ENCODE measurements at places on chromosomes 4 and X. TPM values are rescaled to one million over a fixed set of nuclear protein-coding genes. Genes with fewer than 3 reads are reported as not detected.

KLHL2 gene
- 16.4 TPM for total RNA-seq

- no peaks in the 10 kb centered on the region for H3K27me3 ChIP-seq
- peak overlapping the region; percentile 15 for H3K27ac ChIP-seq
- no peak overlapping the region for H3K4me3 ChIP-seq
Measured at GRCh38 chr4:87101543-87102199, 118.7 kb downstream of the KLHL8 start.

DNA sequence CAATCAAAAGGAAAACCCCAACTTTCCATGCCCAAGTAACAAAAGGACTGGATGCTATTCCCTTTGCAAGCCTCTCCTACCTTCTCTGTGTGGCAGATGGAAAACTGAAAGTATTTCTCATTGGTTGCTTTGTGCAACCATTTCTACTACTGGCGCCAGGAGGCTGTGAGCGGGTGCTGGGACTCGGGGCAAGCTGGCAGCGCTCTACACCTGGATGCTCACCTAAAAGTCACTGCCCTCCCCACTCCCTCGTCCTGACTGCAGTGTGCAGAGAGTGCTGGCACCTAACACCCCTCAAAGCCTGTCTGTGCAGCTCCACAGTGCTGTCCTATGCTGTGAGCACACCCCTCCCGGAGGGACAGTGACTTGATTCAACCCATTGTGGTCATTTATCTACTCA, 54.2 kb upstream of the STS start:
- no peaks in the 10 kb centered on the region for H3K27me3 ChIP-seq
- no peaks in the 10 kb centered on the region for H3K4me1 ChIP-seq
- H3K27ac ChIP-seq = no peak overlapping the region
- no peak overlapping the region for H3K4me3 ChIP-seq
- H3K36me3 ChIP-seq = no peaks in the 10 kb centered on the region

MAGEC2 gene
- total RNA-seq = not detected

PNMA6A gene
- 0.32 TPM for total RNA-seq

KDR gene
- 5.4 TPM for total RNA-seq

DNA sequence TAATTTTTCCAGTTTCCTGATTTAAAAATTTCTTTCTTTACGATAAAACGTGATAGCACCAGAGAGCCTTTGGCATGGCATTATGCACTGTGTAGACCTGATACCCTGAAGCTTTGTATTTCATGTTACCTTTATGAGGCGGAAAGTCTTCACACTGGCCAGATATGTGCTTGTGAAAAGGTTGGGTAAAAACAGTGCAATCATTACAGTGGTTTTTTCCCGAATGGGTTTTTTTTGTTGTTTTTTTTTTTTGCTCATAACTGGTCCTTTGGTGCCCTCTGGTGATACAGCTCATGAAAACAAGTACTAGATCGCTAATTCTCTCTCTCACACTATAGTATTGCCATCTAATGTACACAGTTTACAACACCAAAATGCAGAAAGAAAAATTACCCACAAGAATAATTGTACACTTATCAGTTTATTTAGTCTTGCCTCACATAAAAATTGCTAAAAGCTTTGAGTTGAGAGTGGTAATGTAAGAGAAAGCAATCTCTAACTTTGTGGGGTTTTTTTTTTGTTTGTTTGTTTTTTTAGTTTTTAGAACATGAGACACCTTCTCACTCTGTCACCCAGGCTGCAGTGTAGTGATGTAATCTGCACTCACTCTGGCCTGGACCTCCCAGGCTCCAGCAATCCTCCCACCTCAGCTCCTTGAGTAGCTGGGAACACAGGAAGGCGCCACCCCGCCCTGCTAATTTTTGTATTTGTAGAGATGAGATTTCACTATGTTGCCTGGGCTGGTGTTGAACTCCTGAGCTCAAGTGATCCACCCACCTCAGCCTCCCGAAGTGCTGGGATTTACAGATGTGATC, 21.3 kb downstream of the SPCS3 start:
- no peaks in the 10 kb centered on the region for H3K36me3 ChIP-seq
- no peaks in the 10 kb centered on the region for H3K27me3 ChIP-seq
- H3K4me3 ChIP-seq = no peak overlapping the region
- no peak for DNase-seq
- H3K27ac ChIP-seq = no peak overlapping the region

DNA sequence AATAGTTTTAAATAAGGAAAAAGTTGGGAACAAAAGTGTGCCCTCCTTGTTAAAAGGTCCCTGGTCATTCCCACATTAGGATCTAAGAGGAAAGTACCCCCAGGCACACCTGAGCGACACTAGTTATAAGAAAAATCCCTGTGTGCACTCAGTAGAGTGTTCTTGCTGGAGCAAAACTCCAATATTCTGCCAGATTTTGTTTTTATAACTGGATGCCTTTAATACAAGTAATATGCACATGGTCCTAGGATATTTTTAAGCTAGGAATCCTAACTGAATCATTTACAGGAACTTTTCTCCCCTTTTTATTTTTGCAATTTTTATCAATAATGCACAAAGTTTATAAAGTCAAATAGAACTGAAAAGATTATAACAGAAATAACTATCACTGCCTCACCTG, 68.6 kb downstream of the BEND4 start:
- no peak overlapping the region for H3K27ac ChIP-seq
- DNase-seq = no peak
- H3K4me1 ChIP-seq = no peaks in the 10 kb centered on the region
- H3K36me3 ChIP-seq = peaks cover 28% of the 10 kb centered on the region
- no peak overlapping the region for H3K4me3 ChIP-seq

TLL1 gene
- 6.8 TPM for total RNA-seq

- no peaks in the 10 kb centered on the region for H3K27me3 ChIP-seq
- no peak for DNase-seq
- H3K27ac ChIP-seq = no peak overlapping the region
- H3K4me3 ChIP-seq = no peak overlapping the region
- H3K36me3 ChIP-seq = no peaks in the 10 kb centered on the region
Measured at GRCh38 chrX:110389570-110389969, 30.9 kb downstream of the RTL9 start.

EGF gene
- 1.5 TPM for total RNA-seq

MAGEE2 gene
- not detected for total RNA-seq

CLDN2 gene
- 0.17 TPM for total RNA-seq

GRCh38 chr4:100417565-100417964, 100.3 kb downstream of the EMCN start:
- no peak for DNase-seq
- H3K4me1 ChIP-seq = peaks cover 3% of the 10 kb centered on the region
- H3K4me3 ChIP-seq = no peak overlapping the region
- no peaks in the 10 kb centered on the region for H3K36me3 ChIP-seq
- H3K27me3 ChIP-seq = no peaks in the 10 kb centered on the region

DNA sequence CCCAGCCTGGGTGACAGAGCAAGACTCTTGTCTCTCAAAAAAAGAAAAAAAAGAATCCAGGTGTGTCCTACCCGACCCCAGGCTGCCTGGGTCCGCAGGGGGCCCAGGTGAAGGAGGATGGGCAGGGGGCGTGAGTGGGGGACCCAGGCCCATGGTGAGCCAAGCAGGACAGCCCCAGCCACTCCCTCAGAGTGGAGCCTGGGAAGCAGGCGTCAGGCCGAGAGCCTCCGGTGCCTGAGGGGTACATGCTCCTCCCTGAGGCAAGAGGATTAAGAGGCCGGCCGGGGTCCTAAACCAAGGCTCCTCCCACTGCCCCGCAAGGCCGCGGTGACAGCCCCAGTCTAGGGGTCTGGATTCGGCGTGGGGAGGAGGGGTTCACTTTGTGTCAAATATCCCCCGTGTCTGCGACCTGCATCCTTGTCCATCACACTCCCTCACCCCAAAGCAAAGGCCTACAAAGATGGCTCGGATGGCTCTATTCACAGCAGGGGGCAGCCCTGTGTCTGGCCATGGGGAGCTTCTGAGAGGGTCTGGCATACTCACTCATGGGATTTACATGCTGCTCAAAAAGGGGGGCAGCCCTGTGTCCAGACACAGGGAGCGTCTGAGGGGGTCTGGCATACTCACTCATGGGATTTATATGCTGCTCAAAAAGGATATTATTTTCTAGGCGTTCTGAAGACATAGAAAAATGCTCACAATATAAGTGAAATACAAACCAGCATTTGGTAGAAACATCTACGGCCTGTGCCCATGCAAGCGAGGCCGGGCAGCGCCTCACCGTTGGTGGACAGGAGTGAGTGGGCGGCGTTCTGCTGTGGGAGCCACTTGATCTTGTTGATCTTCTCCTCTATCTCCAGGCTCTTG, 94.6 kb downstream of the PPP2R2C start:
- no peak overlapping the region for H3K27ac ChIP-seq
- no peaks in the 10 kb centered on the region for H3K36me3 ChIP-seq

GRCh38 chr4:21801661-21802385, 146.7 kb downstream of the KCNIP4 start:
- no peak overlapping the region for H3K27ac ChIP-seq
- H3K36me3 ChIP-seq = no peaks in the 10 kb centered on the region
- no peak overlapping the region for H3K4me3 ChIP-seq
- H3K4me1 ChIP-seq = no peaks in the 10 kb centered on the region

ZDHHC15 gene
- 0.45 TPM for total RNA-seq

DNA sequence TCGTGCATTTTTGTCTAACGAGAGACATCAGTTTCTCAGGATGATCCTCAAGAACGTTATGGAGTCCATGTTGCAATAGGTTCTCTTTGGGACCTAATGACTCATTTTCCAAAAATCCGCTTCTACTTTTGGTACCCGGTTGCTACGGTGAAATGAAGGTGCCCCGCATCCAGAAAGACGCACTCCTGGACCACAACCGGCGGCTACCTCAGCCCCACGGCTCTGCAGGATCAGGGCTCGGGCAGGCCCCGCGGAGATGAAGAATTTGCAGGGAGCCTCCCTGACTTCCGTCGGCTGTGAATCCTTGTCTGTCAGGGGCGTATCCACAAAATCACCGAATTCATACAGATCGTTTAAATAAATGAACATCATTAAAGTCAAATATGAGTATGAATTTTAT, 15.6 kb downstream of the GTPBP6 start:
- no peak overlapping the region for H3K4me3 ChIP-seq
- H3K4me1 ChIP-seq = no peaks in the 10 kb centered on the region
- H3K27me3 ChIP-seq = no peaks in the 10 kb centered on the region
- H3K36me3 ChIP-seq = peaks cover 78% of the 10 kb centered on the region
- H3K27ac ChIP-seq = no peak overlapping the region

DNA sequence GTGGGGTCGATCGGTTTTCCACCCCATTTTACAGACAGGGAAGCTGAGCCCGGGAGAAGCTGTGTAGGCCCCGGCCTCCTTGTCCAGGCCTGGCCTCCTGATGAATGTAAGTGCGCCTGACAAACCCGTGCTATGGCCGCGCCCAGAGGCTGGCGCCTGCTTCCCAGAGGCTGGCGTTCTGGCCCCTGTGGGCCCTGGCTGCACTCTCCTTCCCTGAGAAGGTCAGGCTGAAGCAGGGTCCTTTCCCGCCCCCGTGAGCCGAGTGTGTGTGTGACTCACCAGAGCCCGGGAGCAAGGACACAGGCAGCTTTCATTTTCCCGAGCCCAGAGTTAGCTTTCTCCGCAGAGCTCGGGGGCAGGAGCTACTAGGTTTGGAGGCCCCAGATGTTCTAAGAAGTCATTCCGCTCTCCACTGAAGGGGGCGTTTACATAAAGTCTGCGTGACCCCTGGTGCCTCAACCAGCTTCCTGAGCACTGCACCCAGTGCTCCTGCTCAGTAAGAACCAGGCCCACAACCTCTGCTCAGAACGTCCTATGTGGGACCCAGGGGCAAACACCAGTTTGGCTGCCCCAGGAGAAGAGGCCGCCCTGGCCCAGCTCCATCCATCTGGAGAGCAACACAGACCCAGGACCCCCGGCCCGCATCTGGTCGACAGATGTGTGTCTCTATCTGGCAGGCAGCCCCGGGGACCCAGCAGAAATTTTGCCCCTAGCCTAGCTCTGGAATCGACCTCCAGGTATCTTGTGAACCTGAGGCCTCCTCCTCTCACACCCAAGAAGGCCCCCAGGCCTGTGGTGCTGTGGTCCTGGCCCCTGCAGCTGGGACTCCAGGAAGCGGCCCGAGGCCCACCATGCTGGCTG, 13.6 kb downstream of the UVSSA start:
- peaks cover 37% of the 10 kb centered on the region for H3K36me3 ChIP-seq
- H3K27ac ChIP-seq = no peak overlapping the region
- no peak overlapping the region for H3K4me3 ChIP-seq
- H3K4me1 ChIP-seq = peaks cover 7% of the 10 kb centered on the region
- no peaks in the 10 kb centered on the region for H3K27me3 ChIP-seq

TRPC5OS gene
- total RNA-seq = not detected

SMARCA1 gene
- 8.1 TPM for total RNA-seq

GRCh38 chrX:150258463-150259430, 104.4 kb upstream of the MAMLD1 start:
- no peaks in the 10 kb centered on the region for H3K4me1 ChIP-seq
- no peaks in the 10 kb centered on the region for H3K36me3 ChIP-seq
- H3K27me3 ChIP-seq = no peaks in the 10 kb centered on the region
- no peak overlapping the region for H3K27ac ChIP-seq
- no peak for DNase-seq

MAGEH1 gene
- 13.8 TPM for total RNA-seq

- H3K27ac ChIP-seq = no peak overlapping the region
- H3K36me3 ChIP-seq = no peaks in the 10 kb centered on the region
- no peaks in the 10 kb centered on the region for H3K27me3 ChIP-seq
- no peak for DNase-seq
Measured at GRCh38 chr4:95023110-95023509, 265.4 kb downstream of the BMPR1B start.

CDX4 gene
- 1.1 TPM for total RNA-seq

SCFD2 gene
- total RNA-seq = 28.6 TPM

TEX13C gene
- total RNA-seq = not detected

- H3K36me3 ChIP-seq = no peaks in the 10 kb centered on the region
- no peak overlapping the region for H3K27ac ChIP-seq
- H3K4me3 ChIP-seq = no peak overlapping the region
- no peak for DNase-seq
- H3K27me3 ChIP-seq = no peaks in the 10 kb centered on the region
Measured at GRCh38 chrX:17496407-17496806, 121.4 kb downstream of the NHS start.

DNA sequence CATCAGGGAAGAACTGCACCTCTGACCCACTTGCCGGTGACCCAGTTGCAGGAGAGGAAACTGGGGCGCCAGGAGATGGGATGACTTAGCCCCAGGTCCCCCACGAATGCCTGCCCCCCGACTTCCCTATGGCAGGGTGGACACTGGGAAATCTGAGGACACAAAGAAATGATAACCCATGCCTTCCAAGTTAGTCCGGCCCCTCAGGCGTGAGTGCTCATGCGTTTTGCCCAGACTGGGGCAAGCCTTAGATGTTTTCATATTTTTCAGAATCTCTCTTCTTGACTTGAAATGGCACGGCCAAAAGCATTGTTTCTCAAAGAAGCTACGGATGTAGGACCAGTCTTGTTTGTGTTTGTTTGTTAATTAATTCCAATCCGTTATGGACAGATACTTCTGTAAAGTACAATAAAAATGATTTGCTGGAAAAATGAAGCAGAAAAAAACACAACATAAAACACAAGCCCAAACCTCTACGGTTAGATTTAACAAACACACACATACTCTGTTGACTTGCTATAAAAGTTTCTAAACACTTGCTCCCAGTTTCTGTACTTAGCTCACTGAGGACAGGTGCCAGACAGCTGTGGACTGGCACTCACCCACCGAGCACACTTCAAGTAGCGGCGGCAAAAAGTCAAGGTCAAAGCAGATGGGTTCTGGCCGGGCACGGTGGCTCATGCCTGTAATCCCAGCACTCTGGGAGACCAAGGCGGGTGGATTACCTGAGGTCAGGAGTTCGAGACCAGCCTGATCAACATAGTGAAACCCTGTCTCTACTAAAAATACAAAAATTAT, 341.5 kb downstream of the BCOR start:
- no peak for DNase-seq
- no peak overlapping the region for H3K4me3 ChIP-seq
- no peaks in the 10 kb centered on the region for H3K27me3 ChIP-seq
- H3K36me3 ChIP-seq = no peaks in the 10 kb centered on the region
- H3K27ac ChIP-seq = no peak overlapping the region
- peaks cover 29% of the 10 kb centered on the region for H3K4me1 ChIP-seq
